ENCODE measurements at places on chromosomes 2 and 18. TPM values are rescaled to one million over a fixed set of nuclear protein-coding genes. Genes with fewer than 3 reads are reported as not detected.

Gene HNMT
- total RNA-seq = 61.4 TPM

Gene IL18R1
- 0.33 TPM for total RNA-seq

Gene NT5C1B
- total RNA-seq = 0.33 TPM

Gene DUSP11
- 23.7 TPM for total RNA-seq

Gene ZNF512
- total RNA-seq = 33.2 TPM

Gene POTEI
- total RNA-seq = not detected

Gene PRKAG3
- total RNA-seq = not detected

Gene CROCC2
- total RNA-seq = not detected

Gene GALR1
- total RNA-seq = under 0.01 TPM

Gene TRIB2
- total RNA-seq = 26.4 TPM

Gene LHCGR
- not detected for total RNA-seq

Gene GLI2
- 5.1 TPM for total RNA-seq

Gene RTP5
- not detected for total RNA-seq

Gene NMUR1
- total RNA-seq = not detected

Gene CD8B
- total RNA-seq = not detected

Gene IL37
- not detected for total RNA-seq

Gene RND3
- total RNA-seq = 1,131 TPM

Gene DRC1
- total RNA-seq = 0.22 TPM

Gene TAF4B
- total RNA-seq = 2.3 TPM

Gene SERPINB3
- total RNA-seq = not detected

Gene RESP18
- not detected for total RNA-seq

Gene CTIF
- 14.6 TPM for total RNA-seq

Gene STPG4
- 0.12 TPM for total RNA-seq

Gene CD207
- total RNA-seq = not detected

Gene PROKR1
- not detected for total RNA-seq

Gene SPP2
- not detected for total RNA-seq

Gene MYCN
- not detected for total RNA-seq

Gene NPPC
- total RNA-seq = 1.3 TPM

Gene CPO
- 0.12 TPM for total RNA-seq

Gene GCKR
- 0.22 TPM for total RNA-seq

Gene NT5DC4
- 0.11 TPM for total RNA-seq

Gene NAT8
- not detected for total RNA-seq

Gene DNER
- 0.55 TPM for total RNA-seq

Gene RASGRP3
- total RNA-seq = 0.62 TPM

Gene WNT10A
- not detected for total RNA-seq

Gene CLEC4F
- not detected for total RNA-seq

Gene PGAP1
- 11.6 TPM for total RNA-seq

Gene LRP1B
- 0.50 TPM for total RNA-seq

Gene CD302
- total RNA-seq = 7.1 TPM

Gene FBXO15
- 1.1 TPM for total RNA-seq

Gene HAAO
- total RNA-seq = 0.25 TPM

Gene ARHGAP25
- total RNA-seq = 1.1 TPM

Gene UGT1A4
- total RNA-seq = not detected

Gene MEP1B
- total RNA-seq = not detected

Gene FEV
- total RNA-seq = not detected

Gene REG3G
- not detected for total RNA-seq

Gene AOX1
- 86.3 TPM for total RNA-seq

Gene HOXD3
- 0.33 TPM for total RNA-seq

Gene TNFRSF11A
- 0.25 TPM for total RNA-seq

Gene BCL11A
- total RNA-seq = 0.37 TPM

Gene EGR4
- total RNA-seq = not detected

Gene GEN1
- total RNA-seq = 8.1 TPM

Gene IL1A
- total RNA-seq = 0.12 TPM

Gene SKA1
- total RNA-seq = 9.9 TPM

Gene RUFY4
- not detected for total RNA-seq

Gene MROH2A
- total RNA-seq = not detected

Gene C2orf72
- 0.22 TPM for total RNA-seq

Gene TGFA
- total RNA-seq = not detected
